ENCODE measurements at places on chromosomes 11 and 22.

DNA sequence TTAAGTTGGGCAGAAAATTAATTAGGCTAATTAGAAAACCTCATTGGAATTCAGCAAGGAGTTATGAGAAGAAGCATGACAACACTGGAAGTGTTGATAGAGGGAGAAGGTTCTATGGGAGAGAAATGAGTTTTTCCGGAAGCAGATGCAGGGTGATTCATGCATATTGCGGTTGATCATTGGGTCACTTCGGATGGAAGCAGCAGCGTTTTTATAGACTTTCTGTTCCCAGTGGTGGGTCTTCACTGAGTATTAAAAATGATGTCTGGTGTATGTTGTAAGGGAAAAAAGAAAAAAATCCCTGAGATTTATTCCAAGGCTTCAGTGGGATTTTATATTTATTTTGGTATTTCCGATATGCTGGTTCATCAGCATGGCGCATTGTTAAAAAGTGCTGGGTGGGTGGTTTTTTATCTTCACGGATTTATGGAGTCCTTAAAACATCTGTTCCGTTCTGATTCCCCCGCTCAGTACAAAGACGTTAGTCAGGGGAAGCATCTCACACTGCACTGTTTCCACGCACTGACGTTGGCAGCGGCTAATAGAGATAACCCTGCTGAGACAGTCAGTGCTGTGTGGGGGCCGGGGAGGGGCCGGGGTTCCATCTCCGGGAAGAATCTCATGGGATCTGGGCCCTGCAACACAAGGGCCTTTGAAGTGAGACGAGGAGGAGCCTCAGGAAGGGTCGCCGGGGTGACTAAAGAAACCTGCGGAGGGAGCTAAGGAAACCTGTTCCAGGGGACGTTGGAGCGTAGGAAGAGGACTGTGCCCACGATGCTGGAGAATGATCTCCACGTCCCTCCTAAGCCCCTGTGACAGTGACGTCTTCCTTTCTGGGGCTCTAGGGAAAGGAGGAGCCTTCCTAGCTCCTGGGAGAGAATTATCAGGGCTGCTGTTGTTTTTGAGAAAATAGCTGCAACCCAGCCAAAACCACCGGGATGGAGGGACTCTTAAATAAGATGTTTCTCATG lies 390.0 kb downstream of the NTM start:
- DNase-seq, result peak; percentile 79

DNA sequence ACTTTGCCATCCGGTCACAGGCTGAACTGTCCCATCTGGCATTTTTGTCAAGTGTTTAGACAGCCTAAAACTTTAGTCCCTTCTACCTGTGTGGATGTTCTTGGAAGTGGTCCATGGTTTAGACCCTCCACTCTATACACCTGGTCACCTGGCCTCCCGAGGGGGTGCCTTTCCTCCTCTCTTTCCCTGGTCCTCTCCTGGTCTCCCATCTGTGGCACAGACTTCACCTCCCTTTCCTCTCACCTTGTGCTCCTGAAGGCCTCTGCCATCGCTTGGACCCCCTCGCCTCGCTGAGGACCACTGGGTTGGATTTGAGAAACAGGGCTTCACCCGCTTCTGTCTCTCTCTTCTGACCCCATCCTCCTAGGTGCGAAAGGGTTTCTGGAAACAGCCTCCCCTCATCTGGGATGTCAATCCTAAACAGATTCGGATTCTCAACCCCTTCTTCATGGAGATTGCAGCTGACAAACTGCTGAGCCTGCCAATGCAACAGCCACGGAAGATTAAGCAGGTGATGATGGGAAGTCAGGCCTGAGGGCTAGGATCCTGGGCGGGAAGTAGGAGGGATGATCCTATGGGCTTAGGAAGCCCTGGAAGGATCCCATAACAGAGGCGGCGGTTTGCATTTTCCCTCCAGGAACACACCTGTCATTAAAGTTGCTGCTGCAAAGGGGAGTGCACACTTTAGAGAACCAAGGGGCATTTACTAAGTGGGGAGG lies 53.6 kb downstream of the ST3GAL4 start:
- DNase-seq, result no peak

DNA sequence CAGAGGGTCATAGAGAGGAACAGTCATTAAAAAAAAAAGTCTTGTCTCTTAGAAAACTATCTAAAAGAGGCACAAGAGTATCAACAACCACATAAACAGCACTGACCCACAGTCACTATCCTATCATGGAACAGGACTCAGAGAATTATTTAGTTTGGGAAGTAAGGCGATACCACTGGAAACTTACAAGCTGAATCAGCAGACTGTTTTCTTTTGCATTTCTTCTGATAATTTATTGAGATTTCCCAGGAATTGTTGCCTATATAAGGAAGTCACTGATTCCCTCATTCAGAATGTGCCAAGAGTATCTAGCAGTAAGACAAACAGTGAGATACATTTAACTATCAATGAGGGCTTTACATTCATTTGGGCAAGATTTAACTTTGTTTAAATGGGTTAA lies 304.1 kb downstream of the GUCY1A2 start:
- DNase-seq, result no peak

DNA sequence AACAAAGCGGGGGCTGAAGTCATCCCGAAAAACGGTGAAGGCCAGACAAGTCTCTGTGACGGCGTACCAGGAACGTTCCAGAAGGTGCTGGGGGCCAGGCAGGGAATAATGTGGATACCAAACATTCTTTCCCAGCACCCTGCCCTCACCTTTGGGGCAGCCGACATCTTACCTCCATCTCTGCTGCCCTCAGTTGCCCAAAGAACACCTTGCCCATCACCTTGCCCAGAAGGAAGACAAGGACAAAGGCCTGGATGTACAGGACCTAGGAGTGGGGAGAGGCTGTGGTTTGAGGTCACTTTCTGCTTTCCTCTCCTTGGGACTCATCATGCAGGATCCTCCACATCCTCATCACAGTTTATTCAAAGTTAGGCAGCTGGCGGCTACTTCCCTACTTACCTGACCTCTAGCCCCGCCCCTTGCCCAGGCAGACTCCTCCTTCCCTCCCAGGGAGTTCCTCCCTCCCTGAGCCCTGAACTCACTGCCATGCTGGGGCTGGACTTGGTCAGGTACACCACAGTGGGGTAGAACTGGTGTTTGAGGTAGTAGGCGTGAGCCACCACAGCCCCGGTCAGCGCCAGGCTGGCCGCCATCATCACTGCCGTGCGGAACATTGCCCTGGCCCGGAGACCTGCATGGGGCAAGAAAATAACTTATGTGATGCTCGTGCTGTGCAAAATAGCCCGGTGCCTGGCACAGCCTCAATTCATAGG lies 1.2 kb downstream of the SYVN1 start:
- peak; percentile 88 for DNase-seq

DNA sequence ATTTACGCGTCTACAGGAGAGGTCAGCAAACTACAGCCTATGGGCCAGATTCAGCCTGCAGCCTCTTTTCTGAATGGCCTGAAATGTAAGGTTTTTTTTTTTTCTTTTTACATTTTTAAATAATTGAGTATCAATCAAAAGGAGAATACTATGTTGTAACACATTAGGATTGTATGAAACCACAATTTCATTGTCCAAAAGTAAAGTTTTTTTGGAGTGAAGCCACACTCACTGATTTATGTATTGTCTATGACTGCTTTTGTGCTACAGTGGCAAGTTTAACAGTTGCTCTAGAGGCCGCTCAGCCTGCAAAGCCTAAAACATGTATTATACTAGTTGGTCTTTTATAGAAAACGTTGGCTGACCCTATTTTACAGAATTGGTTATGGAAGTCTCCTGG lies 923.2 kb downstream of the NTM start:
- DNase-seq, result no peak

GRCh38 chr22:45465633-45466032 lies 37.0 kb upstream of the FBLN1 start:
- no peak for DNase-seq

- peak; percentile 51 for DNase-seq
Measured at GRCh38 chr11:22432291-22433093, 94.3 kb downstream of the SLC17A6 start.

DNA sequence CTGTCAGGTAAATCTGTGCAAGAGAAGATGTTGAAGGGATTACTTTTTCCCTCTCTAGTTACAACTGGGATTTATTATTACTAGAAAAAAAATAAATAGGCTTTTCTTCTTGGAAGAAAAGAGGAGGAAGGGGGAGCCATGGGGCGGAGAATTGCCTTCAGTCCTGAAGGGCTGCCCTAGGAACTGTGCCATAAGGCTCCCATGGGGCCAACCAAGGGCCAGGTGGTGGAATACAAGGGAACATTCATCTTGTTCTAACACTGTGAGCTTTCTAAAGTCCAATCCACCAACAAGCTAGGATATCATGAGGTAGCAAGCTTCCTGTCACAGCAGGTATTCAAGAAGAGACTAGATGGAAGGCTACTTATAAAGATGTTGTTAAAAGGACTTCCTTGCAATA lies 24.8 kb upstream of the NRIP3 start:
- no peak for DNase-seq

- DNase-seq, result no peak
Measured at GRCh38 chr11:106091480-106092123, 14.1 kb downstream of the AASDHPPT start.

DNA sequence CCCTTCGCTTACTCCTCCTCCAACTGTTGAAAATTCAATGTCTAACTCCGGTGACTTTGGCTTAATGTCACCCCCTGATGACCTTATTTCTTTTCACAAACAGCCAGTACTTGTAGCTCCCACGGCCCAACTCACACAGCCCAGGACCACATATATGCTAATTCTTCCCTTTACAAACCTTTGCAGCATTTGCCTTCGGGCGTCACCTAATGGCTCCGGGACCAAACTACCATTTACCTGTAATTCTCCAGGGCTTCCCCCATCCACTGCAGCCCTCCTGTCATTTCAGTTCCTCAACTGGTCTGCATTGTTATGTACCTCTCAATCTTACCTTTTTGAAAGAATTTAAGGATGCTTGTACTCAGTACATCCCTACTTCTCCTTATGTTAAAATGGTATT lies 29.8 kb upstream of the OR56B4 start:
- DNase-seq, result no peak

DNA sequence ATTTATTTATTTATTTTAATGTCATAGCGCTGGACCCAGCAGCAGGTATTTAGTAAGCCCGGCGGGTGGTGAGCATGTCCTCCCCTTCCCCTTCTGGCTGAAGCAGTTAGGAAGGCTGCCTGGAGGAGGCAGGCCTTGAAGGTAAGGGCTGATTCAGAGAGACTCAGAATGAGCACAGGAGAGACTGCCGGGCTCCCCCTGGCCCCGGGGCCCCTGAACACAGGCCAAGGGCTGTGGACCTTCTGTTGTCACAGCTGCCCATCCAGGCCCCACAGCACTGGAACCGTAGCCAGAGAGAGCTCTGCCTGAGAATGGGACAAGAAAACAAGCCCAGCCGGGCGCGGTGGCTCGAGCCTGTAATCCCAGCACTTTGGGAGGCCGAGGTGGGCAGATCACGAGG lies 52.8 kb downstream of the KCNJ4 start:
- no peak for DNase-seq

DNA sequence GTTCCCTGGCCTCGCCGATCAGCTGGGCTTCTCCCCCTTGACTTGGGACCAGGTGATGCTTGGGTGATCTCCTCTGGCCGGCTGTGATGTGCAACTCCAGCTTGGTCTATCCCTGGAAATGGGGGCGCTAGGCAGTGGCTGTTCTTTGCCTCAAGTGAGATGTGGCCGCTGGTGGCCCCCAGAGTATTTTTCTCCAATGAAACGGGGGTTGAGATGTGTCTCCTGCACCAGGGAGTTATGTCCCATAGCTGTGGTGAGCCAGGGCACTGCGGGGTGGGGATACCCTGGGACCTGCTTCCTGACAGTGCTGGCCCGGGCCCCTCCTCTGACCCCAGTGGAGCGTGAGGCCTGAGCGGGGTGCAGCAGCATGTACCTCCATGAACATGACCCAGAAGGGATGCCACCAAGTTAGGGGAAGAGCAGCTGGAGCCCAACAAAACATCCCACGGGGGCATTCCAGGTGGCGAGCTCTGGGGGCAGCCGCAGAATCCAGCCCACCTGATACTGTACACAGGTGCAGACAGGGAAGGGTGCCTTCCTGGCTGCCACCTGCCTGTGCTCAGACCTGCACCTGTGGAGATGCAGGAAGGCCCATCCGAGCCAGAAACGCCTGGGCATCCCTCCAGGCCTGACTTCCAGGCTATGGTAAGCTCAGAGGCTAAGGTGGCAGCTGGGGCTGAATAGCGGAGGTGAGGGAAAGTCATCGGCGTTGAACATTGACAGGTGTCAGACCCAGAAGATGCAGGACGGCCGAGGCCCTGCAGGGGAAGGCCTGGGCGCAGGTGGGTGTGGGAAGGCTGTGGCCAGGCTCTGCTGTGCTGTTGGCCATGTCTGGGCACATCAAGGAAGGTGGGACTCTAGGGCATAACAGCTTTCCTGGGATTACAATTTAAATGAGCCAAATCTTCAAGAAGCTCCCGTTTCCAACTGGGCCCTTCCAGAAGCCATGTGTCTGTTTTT lies 97.3 kb downstream of the CTTN start:
- DNase-seq, result no peak

- peak; percentile 87 for DNase-seq
Measured at GRCh38 chr22:20567371-20567847, 60.0 kb downstream of the MED15 start.

DNA sequence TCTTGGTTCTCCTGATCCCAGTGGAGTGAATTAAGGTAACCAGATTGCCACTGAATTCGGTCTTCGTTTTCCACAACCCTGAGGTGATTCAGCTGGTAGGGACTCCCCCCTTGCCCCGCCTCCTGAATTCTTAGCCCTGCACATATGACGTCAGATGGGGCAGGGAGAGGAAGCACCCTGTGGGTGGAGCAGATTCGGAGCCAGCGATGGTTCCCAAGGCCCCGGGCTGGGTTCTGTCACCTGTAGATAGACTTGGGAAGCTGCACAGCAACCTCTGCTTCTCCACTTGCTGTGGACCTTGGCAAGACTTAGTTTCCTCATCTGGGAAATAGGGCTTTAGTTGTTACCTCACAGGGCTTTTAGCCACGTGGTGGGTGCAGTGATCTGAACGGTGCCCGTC lies 67.8 kb downstream of the CTTN start:
- peak; percentile 52 for DNase-seq

GRCh38 chr11:109012991-109013390 lies 348.1 kb downstream of the DDX10 start:
- no peak for DNase-seq

- DNase-seq, result no peak
Measured at GRCh38 chr11:94828088-94828487, 59.9 kb downstream of the AMOTL1 start.

GRCh38 chr22:40714499-40715337 lies 35.4 kb downstream of the MCHR1 start:
- DNase-seq, result peak; percentile 90

DNA sequence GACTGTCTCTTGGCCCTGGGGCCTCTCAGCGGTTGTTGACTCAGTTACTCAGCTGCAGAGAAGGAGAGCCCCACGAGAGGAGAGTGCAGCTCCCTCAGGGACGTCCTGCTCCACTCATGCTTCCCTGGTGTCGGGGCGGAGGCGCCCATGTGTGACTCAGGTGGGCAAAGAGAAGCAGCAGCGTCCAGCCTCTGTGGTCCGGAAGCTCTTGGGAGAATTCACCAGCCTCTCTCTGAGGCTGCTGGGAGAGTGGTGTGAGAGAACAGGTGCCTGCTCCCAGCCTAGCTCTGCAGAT lies 25.7 kb downstream of the GLB1L2 start:
- no peak for DNase-seq

- no peak for DNase-seq
Measured at GRCh38 chr11:123775289-123775688, 21.0 kb upstream of the OR6X1 start.

Data from islet precursor cell (in vitro differentiated cells).